ENCODE measurements at places on chromosomes 2 and 18.
A peak's percentile ranks its signal among the peaks of the same experiment; 100 is the strongest.

GRCh38 chr2:217361483-217361880, 501.6 kb upstream of the TNP1 start:
- no peak for DNase-seq

GRCh38 chr2:57880967-57881366, 165.6 kb upstream of the VRK2 start:
- no peak for DNase-seq

DNA sequence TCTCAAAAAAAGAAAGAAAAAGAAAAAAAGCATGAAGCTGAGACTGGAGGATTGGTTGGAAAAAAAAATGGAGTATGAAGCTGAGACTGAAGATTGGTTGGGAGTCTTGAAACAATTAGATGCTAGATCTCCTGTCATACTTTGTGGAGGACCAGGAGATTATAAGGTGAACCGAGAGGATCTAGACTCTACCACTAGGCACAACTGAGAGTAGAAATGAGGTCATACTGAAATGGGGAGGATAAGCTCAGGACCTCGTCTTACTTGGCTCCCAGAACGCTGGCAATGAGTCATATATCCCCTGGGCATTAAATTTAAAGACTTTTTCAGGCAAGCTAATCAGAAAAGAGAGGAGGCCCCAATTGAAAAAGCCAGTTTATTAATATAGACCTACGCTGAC, 3.3 kb upstream of the ORC2 start:
- no peak for DNase-seq

- DNase-seq: no peak
Measured at GRCh38 chr18:22324191-22325131, 93.3 kb downstream of the CTAGE1 start.

GRCh38 chr2:128867936-128868636, 549.4 kb upstream of the HS6ST1 start:
- no peak for DNase-seq

DNA sequence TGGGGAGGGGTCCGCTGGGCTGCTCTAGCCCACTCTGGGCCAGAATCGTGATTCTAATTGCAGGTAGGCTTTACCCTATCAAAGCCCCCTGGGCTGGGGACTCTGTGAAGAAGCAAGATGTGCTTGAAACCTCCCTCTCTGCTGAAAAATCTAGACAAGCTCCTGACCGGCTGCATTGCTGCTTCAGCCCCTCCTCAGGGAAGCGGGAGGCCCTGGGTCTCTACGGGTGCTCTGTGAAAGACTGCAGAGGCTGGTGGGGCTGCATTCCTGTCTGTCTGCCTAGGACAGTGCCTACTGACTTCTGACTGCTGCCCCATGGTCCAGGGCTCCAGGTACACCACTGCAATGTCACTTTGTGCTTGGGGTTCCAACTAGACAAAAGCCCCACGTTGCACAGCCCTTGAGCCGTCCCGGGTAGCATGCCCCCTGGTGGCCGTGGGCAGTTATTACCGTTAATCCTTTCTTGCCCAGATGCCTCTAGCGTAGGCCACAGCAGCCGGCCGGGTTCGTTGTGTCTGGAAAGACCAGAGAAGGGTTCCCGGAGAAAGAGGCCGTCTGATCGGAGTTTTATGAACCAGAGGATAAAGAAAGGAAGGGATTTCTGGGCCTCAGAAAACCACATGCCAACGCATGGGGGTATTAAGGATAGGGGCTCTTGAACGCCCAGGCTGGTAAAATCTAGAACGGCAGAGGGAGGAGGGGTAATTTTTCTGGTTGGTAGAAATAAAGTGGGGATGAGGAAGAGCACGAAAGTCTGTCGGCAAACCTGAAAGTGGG, 15.9 kb upstream of the C1QL2 start:
- peak; percentile 70 for DNase-seq

DNA sequence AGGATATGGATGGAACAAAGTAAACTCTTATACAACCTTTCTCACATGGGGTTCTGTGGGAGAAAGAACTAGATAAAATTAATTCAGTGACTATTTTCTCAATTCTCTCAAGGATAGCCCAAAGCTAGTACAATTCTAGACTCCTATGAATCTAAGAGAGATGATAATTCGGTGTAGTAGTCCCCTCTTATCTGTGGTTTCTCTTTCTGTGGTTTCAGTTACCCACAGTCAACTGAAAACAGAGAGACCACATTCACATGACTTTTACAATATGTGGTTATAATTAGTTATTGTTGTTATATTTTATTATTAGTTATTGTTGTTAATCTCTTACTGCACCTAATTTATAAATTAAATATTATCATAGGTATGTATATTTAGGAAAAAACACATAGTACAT, 53.5 kb upstream of the C2orf15 start:
- DNase-seq: no peak

DNA sequence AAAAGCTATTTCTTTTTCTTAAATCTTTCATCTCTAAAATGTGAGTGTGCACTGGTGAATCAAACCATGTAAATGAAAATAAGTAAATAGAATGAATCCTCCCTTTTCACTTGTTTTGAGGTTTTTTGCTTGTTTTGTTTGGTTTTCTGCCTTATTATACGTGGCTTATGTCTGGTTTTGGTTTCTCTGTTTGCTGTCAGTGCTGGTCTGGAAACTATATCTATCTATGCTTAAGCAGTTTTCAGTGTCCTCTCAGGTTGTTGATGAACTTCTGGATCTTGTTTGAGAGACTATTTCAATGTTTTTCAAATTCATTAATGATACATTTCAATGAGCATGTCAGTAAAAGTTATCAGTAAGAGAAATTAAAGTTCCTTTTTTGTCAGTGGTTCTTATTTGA, 48.1 kb upstream of the TNFRSF11A start:
- DNase-seq: no peak

DNA sequence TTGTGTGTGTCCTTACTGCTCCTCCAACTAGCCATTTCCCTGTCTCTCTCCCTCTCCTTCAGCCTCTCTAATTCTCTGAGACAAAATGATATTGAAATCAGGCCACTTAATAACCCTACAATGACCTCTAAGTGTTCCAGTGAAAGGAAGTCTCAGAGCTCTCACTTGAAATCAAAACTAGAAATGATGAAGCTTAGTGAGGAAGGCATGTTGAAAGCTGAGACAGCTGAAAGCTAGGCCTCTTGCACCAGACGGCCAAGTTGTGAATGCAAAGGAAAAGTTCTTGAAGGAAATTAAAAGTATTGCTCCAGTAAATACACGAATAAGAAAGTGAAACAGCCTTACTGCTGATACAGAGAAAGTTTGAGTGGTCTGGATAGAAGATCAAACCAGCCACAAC, 72.9 kb downstream of the PRKCE start:
- no peak for DNase-seq

- no peak for DNase-seq
Measured at GRCh38 chr2:73886357-73886756, 6.5 kb upstream of the ACTG2 start.

DNA sequence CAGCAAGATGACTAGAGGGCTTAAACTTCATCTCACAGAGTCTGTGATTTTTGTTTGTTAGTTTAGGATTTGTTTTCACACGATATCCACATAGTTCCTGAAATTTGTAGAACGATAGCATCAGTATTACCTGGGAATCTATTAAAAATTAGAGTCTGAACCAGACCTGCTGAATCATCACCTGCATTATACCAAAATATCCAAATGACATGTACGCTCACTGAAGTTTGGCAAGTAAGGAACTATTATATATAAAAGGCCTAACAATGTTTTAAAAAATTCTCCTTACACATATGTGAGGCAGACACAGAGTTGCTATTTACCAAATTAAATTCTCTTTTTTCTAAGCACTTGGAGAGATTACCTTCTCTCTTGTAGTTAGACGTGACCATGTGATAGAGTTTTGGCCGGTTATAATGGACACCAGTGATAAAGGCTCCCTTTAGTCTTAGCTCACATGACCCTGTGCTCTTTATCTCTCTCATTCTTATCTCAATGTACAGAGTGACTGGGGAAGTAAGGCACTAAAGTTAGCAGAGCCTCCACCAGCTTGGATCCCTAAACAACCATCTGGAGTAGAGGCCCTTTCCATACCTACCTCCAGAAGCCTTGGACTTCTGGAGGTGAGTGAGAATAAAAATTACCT, 363.1 kb downstream of the DSC3 start:
- DNase-seq: no peak

- no peak for DNase-seq
Measured at GRCh38 chr2:88179228-88179679, 9.1 kb downstream of the THNSL2 start.

DNA sequence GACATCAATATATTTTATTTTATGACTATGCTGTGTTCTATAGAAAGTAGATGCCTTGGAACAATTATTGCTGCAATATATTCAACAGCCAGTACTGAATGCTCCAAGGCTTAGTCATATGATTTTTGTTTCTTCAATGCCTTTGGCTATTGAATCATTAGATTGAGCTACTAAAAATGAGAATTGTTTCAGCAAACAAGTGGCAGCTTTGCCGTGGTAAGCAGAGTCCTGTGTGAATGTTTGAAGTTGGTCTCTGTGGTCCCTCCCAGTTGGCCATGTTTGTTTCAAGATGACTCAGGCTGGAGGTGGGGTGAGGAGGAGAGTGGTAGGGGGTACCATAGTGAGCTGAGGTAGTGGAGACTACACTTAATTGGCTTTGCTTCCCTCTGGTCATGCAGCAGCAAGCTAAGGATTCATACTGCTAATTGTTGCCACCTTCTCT, 198.6 kb upstream of the EPAS1 start:
- no peak for DNase-seq

- DNase-seq: no peak
Measured at GRCh38 chr2:177611310-177611886, 218.8 kb downstream of the AGPS start.

DNA sequence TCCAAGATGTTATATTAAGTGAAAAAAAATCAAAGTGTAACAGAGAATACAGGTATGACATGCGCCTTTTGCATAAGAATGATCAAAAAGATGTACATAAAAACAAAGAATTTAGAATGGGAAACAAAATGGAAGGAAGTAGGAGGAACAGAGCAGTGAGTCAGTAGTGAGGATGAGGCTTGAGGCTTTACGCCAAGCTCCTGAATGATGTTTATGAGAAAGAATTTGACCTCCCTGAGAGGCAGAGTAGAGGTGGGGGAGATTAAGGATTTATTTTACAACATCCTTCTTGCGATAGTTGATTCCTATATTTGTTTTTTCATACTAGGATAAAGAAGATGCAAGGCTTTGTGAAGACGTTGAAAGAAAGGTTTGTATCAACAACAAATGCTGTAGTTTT, 81.4 kb downstream of the DCDC2C start:
- DNase-seq: no peak

DNA sequence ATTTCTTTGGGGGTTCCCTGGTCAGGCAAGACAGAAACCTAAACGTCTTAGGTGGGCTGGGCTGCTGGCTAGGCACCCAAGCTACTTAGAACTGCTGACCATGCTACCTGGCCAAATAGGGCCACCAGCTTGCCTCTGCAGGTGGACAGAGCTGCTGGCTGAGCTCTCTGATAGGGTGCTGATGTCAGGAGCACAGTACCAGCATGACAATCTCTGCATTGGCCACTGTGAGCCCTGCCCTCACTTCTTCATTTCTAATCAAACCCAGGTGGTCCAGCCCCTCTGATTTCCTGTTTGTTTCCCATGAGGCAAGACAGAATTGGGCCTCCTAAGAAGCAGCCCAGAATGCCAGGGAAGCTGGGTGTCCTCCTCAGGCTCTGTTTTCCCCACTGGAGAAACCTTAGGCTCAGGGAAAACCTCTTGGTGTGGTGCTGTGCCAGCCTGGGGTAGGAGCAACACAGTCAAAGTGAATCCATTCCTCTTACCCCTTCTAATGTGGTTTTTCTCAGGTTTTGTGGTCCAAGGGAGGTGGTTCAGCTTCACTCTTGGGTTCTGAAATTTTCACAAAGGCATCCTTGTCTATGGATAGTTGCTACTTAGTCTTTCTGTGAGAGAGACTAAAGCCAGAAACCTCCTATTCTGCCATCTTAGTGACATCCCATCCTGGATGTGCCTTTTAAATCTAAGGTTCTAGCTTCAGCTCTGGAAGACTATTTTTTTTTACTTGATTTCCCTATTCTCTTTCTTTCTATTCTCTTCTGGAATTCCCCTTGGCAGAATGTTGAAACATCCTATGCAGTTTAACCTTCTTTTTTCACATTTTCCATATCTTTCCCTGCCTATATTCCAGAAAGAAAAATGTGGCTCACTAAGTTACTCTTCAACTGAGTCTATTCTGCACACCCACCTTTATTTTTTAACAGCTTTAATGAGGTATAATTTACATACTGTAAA, 15.2 kb downstream of the SP100 start:
- DNase-seq: no peak

- DNase-seq: no peak
Measured at GRCh38 chr2:218074031-218074430, 5.0 kb downstream of the RUFY4 start.

- DNase-seq: no peak
Measured at GRCh38 chr2:30914456-30914855, 107.2 kb upstream of the CAPN13 start.

DNA sequence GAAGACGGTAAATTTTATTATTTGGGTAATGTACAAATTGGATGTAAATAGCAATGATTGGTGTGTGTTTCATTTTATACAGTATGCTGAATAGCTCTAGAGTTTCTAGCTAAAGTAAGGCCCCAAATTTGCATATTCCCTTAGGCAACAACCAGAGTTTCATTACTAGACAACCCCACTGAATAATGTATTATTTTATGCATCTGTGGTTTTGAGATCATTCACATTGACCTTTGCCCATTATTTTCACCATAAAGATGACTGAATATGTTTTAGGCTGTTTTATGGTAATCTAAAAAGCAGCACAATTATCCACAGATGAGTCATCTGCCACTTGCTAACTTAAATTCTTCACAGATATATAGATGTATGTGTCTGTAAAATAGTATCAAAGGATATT, 44.5 kb upstream of the C2orf74 start:
- DNase-seq: no peak

- no peak for DNase-seq
Measured at GRCh38 chr2:159139216-159139933, 147.1 kb downstream of the WDSUB1 start.

Data from Caco-2 (cell line).